CD14-positive monocyte (primary cell): ENCODE measurements at places on chromosomes 5 and 9.

GRCh38 chr9:105393576-105394344 lies 54.1 kb upstream of the FSD1L start:
- DNase-seq = no peak

- DNase-seq = peak; percentile 70
These were observed 60.0 kb upstream of the CDH6 start for GRCh38 chr5:31133488-31133887.

DNA sequence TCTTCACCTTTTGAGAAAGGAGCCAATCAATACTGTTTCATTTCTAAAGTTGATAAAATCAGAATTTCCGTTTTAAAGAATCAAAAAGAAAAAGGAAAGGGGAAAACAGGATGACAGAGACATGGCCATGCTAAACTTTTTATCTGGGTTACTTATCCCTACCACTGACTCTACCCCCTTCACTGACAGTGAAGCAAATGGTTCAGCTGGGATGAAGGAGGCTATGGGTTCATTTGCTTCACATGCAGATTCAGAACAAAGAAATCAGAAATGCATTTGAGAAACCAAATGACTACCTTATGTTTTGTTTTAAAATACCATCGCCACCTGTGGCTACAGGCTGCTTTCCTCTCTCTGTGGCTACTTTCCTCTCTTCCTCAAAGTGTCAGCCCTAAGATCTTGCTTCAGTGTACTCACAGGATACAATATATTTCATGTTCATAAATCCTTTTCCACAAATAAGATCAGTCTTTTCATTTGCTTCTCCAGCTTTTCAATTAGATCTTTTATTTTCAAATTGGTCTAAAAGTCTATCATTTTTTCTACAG lies 53.3 kb downstream of the LPAR1 start:
- no peak for DNase-seq

GRCh38 chr9:78462611-78463010 lies 165.7 kb downstream of the PSAT1 start:
- no peak for DNase-seq

GRCh38 chr9:134182554-134183085 lies 18.3 kb upstream of the RNU6ATAC start:
- DNase-seq = no peak

DNA sequence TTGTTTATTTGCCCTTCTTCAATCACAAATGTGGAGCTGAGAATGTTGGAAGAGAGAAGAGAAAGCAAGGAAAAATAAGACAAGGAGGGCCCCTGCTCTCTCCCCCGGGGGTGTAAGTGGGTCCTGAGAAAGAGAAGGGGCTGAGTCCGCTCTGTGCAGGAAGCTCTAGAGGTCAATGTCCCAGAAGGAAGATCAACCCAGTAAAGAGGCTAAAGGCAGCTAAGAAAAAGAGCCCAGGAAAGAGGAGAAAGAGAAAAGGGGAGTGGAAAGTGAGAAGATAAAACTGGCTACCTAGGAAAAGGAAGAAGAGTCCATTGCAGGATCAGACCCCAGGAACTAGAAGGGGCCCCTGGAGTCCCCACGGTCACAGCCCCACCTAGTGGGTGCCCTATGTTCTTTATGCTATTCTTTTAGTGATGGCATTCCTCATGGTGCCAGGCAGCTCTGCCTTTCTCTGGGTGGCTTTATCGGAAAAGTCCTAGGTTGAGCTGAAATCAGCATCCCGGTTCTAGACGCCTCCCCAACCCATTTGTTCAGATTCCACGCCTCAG lies 583.4 kb downstream of the ACTL7B start:
- DNase-seq = peak; percentile 59

- no peak for DNase-seq
These were observed 545.6 kb downstream of the LRRC70 start for GRCh38 chr5:63124266-63124665.

- no peak for DNase-seq
These were observed 37.3 kb upstream of the TRIO start for GRCh38 chr5:14105718-14106410.

GRCh38 chr5:111929867-111930266 lies 172.9 kb upstream of the NREP start:
- peak; percentile 69 for DNase-seq

DNA sequence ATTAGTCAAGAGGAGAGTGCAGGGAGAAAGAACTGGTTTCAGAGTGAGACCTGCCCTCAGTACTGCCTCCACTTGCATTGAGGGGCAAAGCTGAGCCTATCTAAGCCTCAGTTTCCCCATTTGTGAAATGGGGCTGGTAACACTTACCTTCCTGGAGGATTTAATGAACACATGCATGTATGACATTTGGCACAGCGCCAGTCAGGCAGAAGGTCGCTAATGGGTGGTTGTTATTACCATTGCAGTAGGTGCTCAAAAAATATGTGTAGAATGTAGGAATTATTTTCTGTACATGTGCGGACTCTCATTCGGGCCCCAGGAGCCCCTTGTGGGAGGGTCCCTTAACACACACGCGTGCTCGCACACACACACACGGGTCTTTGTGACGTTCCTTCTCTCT lies 10.9 kb downstream of the FAT2 start:
- DNase-seq = no peak

- DNase-seq = no peak
These were observed 14.9 kb downstream of the BRD3OS start for GRCh38 chr9:134040176-134040565.

DNA sequence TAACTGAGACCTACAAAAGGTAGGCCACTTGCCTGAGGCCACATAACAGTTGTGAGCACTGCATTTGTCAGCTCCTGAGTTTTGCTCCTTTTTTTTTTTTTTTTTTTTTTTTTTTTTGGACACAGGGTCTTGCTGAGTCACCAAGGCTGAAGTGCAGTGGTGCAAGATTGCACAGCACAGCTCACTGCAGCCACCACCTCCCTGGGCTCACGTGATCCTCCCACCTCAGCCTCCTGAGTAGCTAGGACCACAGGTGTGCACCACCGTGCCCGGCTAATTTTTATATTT lies 37.1 kb downstream of the LAMC3 start:
- DNase-seq = no peak

DNA sequence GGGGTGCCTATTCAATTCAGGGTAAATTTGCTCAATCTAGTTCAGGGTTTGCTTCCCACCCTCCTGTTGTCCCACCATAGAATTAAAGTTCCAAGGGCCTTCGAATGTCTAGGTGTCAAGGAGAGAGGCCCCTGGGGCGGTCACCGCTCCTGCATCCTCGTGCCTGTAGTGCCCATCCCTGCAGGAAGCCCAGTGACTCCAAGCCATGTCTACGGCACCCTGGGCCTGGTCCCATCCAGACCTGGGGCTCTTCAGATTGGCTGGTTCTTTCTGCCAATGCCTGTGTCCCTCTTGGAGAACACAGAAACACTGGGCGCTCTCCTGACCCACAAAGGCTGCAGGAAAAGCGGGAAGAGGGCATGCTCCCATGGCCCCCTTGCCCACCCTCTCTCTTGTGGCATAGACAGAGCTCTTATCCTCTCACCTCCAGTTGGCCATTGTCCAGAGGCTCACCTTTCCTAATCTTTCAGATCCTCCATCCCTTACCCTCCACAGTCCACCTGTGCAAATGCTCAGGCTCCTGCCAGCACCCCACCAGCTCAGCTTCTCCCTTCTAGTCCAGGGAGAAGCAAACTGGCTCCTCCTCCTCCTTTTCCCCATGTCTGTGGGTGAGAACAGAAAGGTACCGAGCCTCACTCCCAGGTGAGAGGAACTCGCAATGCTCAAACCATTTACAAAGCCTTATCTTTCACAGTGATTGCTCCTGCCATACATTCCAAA lies 253.0 kb upstream of the IRX2 start:
- no peak for DNase-seq

GRCh38 chr5:57186194-57186593 lies 12.3 kb downstream of the GPBP1 start:
- DNase-seq = no peak

DNA sequence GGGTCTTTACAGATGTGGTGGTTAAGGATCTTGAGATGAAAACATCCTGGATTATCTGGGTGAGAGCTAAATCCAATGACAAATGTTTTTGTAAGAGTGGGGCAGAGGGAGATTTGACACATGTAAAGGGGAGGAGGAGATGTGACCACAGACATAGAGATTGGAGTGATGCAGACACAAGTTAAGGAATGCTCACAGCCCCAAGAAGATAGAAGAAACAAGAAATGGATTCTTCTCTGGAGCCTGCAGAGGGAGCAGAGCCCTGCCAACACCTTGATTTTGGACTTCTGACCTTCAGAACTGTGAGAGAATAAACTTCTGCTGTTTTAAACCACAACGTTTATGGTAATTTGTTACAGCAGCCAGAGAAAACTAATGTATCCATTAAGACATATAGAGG lies 21.7 kb downstream of the ITGA2 start:
- DNase-seq = no peak

DNA sequence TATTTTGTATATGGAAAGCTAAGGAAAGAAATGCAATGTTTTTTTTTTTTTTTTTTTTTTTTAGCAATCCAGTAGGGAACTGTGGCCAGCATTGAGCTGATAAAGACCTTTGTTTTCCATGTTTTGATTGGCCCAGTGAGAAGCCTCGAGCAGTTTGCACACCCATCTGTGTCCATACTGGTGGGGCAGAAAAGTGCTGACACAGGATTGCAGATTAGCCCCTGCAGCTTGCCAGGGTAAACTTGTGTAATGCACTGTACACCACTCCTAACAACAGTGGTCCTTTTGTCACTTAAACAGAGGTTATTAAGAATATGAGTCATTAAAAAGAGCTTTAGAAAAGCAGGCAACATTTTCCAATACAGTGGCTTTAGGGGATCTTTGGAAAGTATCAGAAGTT lies 132.8 kb upstream of the CDKN2B start:
- DNase-seq = no peak

- DNase-seq = no peak
These were observed 43.4 kb upstream of the IL17B start for GRCh38 chr5:149422366-149423048.

GRCh38 chr9:130188860-130189481 lies 16.8 kb downstream of the NCS1 start:
- no peak for DNase-seq

DNA sequence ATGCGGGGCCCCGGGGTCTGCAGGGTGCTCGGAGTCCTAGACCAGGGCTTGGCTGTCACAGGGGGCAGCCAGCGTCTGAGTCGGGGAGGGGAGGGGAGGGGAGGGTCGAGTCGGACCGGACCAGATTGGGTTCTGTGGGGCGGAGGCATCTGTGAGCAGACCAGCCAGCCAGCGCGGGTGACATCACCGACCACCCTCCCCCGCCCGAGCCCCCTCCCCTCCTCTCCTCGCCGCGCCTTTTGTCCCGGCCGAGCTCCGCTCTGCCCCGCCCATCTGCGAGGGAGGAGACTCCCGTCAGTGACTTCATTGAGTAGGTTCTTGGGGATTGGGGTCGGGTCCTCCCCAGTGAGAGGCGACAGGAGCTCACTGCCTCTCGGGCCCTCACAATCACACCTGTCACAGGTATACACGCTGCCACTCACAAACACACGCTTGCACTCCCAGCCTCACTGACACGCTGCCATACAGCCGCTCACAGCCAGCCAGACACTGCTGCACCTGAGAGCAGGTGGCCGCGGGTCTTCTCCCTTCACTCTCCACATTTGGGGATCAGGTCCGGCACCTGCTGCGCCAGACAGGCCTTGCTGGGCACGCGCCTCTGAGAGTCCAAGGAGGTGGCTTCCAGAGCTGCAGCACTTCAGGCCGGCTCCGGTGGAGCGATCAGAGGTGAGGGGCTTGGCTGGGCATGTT lies 546 bp downstream of the DNAJB5 start:
- peak; percentile 53 for DNase-seq

DNA sequence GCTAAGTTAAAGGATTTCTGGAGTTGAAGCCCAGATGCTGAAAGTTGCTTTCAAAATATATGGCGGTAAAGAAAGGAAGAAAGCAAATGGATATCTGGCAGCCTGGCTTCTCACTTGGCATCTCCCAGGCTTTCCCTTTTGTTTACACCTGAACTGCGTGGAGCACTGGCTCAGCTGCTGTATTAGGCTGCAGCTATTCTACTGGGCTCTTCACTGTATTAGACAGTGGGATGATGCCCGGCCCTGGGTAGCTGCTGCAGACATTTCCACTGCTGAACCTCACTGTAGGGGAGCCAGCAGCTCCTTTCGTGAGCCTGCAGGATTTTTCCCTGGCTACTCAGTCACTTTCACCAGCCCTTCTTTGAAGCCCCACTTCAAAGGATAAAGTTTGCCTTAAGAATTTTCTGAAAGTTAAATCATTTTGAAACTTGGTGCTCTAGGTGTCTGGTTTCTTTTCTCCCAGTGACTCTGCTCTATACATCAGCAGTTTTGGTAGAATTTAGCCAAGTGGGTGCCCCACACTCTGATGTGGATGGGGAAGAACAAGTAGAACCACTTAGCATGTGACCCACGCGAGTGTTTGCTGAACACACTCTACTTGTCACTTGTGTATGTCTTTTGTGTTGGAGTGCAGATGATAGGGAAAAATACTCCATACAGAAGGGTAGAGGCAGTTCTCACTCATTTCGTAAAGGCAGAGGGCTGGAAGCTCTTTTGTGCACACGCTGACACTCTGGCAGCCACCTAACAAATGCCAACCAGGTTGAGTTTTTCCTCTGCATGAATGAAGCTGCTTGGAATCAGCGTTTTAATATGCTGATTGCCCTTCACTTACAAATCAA lies 49.9 kb downstream of the C9orf152 start:
- DNase-seq = no peak

GRCh38 chr5:113989278-113989912 lies 372.5 kb upstream of the KCNN2 start:
- no peak for DNase-seq

- DNase-seq = no peak
These were observed 99.3 kb upstream of the HCN1 start for GRCh38 chr5:45795458-45795857.

DNA sequence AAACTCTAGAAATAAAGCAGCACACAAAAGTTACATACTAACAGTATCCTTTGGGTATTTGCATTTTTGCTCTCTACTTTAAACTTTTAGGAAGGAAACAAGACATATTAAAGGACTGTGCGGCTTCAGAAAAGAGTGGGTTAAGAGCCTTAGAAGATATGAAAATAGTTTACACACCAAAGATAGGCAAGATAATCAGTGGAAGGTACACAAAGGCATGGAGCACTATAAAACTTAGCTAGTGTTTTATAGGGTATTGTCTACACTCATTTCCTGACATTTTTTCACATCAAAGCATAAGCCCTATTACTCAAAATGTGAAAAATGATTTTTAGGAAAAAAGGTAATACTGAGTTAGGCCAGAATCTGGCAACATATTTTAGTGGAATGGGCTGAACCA lies 43.7 kb upstream of the APBA1 start:
- no peak for DNase-seq

DNA sequence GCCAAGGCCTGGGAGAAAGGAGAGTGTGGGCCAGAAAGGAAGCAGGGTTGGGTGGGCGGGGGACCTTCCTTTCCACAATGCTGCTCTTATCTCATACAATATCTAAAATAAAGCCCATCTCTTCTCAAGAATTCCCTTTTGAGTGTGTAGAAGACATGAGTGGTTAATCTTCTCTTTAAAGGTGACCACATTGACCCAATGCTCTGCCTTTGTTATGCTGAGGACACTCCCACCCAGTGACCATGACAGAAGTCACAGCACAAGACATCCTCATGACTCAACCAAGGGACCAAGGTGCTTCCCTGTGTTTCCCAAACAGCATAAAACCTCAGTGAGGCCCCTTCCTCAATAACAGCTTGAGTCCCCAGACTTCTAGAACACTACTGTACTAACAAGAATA lies 193.0 kb upstream of the ADAMTS16 start:
- DNase-seq = no peak
